ENCODE measurements at places on chromosomes 7 and 10.

DNA sequence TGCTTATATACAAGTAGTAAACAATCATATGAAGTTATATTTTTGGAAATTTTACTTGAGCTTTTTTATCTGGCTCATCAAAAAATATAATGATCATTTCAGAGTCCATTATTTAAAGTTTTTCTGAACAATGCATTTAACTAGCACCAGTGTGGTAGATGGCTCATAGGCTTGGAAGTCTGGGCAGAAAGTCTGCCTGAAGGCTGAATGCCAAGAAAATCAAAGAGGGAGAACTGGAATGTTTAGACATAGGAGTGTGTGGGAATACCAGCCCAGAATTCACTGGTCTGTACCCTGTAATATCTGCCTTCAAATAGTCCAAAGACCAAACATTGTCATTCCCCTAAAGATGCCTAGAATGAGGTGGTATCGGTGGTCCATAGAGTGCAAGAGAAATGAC is 40.3 kb upstream of the ANK3 start:
- DNase-seq: peak; percentile 73
- no peaks in the 10 kb centered on the region for H3K36me3 ChIP-seq
- H3K4me3 ChIP-seq: no peak overlapping the region

- no peak for DNase-seq
- H3K36me3 ChIP-seq: no peaks in the 10 kb centered on the region
- no peak overlapping the region for H3K27ac ChIP-seq
- no peak overlapping the region for H3K4me3 ChIP-seq
- H3K27me3 ChIP-seq: no peaks in the 10 kb centered on the region
- H3K4me1 ChIP-seq: no peaks in the 10 kb centered on the region
Observed at GRCh38 chr7:66237906-66238772, 33.0 kb downstream of the TPST1 start.

- H3K27ac ChIP-seq: no peak overlapping the region
- H3K4me3 ChIP-seq: no peak overlapping the region
- H3K27me3 ChIP-seq: peaks cover 13% of the 10 kb centered on the region
- no peaks in the 10 kb centered on the region for H3K4me1 ChIP-seq
- H3K36me3 ChIP-seq: no peaks in the 10 kb centered on the region
- DNase-seq: no peak
Observed at GRCh38 chr7:150945171-150945852, 32.8 kb downstream of the KCNH2 start.

DNA sequence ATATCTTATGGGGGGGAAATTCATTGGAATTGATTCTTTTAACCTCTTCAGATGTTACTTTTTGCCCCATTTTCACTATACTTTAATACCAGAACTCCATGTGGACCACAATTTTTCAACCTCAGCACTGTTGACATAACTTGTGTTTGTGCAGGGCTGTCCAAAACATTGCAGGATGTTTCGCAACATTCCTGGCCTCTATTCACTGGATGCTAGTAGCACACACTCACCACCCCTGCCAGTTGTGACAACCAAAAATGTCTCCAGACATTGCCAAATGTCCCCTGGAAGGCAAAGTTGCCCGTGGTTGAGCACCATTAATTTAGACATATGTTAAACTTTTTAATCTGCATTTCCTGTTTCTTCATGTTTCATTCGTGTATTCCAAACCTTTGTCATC is 234.7 kb downstream of the GFRA1 start:
- no peak overlapping the region for H3K27ac ChIP-seq
- no peak for DNase-seq
- no peaks in the 10 kb centered on the region for H3K36me3 ChIP-seq
- no peaks in the 10 kb centered on the region for H3K27me3 ChIP-seq
- no peak overlapping the region for H3K4me3 ChIP-seq

- H3K4me1 ChIP-seq: peaks cover 10% of the 10 kb centered on the region
- H3K27me3 ChIP-seq: no peaks in the 10 kb centered on the region
- DNase-seq: no peak
- H3K27ac ChIP-seq: no peak overlapping the region
Observed at GRCh38 chr7:27899601-27900000, 159.6 kb downstream of the TAX1BP1 start.

DNA sequence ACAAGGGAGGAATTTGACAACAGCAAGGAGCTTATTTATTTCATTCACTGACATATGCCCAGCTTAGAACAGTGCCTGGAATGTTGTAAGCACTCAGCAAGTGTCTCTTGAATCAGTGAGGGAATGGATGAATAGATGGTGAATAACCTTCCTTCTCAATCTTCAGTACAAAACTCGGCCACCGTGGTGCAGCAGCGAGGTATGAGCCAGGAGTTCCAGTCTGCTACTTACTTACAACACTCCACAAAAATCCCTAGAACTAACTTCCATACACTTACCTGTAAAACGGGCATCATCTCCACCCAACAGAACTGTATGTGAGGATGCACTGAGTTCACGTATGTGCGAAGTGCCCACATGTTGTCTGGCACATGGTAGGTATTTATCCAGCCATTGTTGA is 237.4 kb downstream of the WDR11 start:
- no peak for DNase-seq
- H3K27me3 ChIP-seq: no peaks in the 10 kb centered on the region
- no peak overlapping the region for H3K4me3 ChIP-seq
- H3K4me1 ChIP-seq: no peaks in the 10 kb centered on the region

DNA sequence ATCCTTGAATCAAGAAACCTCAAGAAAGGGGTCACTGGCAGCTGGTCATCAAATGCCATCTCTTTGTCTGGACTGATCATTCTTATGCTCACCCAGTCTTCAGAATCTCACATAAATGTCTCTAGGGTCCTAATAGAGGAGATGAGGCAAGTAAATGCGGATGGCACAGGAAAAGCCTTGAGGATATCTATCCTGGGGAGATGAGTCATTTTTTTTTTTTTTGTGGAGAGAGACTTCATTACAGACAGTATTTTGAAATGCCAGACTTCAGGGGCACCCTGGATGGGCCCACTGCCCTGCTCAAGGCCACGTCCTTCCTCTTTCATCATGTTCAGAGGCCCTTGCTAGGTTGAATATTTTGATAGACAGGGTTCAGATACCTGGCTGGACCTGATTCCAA is 19.5 kb upstream of the PLPP4 start:
- no peak overlapping the region for H3K4me3 ChIP-seq
- H3K4me1 ChIP-seq: no peaks in the 10 kb centered on the region
- no peaks in the 10 kb centered on the region for H3K36me3 ChIP-seq
- DNase-seq: no peak
- no peaks in the 10 kb centered on the region for H3K27me3 ChIP-seq

DNA sequence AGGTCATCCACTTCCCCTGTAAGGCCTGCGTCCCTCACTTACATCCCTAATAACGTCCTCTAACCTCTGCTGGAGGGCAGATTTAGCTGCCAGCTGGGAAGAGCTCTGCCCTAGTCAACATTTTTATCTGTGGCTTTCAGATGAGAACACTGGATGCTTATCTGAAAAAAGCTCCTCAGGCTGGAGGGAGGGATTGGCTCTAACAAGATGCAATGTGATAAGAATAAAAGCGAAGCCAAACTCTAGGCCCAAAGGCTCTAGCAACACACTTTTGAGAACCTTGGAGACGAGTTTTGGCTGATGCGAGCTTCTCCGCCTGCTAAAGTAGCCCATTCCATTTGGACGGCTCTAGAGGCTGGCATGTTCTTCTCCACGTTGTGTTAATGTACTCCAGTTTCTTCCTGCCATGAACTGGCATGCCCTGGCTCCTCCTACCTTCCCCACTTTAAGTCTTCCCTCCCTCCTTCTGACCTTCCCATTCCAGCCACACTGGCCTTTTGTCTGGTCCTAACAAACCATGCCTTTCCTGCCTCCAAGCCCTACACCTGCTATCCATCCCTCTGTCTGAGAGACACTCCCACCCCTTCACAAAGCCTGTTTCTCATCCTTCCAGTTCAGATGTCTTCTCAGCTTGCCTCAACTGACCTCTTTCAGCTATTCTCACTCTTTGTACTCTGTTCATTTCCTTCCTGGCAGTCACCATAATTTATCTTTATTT is 62.5 kb upstream of the ATRNL1 start:
- H3K27me3 ChIP-seq: no peaks in the 10 kb centered on the region
- H3K4me3 ChIP-seq: no peak overlapping the region
- no peaks in the 10 kb centered on the region for H3K36me3 ChIP-seq
- DNase-seq: no peak
- H3K27ac ChIP-seq: no peak overlapping the region
- no peaks in the 10 kb centered on the region for H3K4me1 ChIP-seq

DNA sequence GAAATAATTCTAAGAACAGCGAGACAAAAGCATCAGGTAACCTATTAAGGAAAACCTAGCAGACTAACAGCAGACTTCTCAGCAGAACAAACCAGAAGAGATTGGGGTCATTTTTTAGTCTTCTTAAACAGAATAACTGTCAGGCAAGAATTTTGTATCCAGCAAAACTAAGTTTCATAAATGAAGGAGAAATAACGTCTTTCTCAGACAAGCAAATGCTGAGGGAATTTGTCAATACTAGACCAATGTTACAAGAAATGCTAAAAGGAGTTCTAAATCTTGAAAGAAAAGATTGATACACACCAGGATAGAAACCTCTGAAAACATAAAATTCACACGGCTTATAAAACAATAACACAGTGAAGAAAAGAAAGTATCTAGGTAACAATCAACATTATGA is 22.6 kb downstream of the BICC1 start:
- H3K4me3 ChIP-seq: no peak overlapping the region
- H3K27me3 ChIP-seq: no peaks in the 10 kb centered on the region
- H3K4me1 ChIP-seq: no peaks in the 10 kb centered on the region

DNA sequence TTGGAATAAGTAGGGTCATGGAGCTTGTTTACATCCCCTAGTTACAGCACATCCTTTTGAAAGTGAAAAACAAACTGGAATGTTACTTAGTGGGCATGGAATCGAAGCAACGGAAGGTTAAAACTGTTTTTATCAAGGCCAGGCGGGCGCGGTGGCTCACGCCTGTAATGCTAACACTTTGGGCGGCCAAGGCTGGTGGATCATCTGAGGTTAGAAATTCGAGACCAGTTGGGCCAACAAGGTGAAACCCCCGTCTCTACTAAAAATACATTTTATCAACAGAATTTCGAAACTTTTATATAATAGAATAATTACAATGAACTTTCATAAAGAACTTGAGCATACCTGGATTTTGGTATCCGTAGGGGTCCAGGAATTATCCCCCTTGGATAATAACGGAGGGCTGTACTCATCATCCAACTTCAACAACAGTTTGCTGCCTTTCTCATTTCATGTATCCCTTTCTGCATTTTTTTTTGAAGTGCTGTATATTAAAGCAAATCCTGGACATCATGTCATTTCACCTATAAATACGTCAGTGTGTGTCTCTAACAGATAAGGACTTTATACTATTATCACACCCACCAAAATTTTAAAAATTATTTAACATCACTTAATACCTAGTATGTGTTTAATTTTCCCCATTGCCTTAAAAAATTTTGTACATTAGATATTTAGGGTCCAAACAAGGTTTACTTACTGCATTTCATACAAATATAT is 1.3 kb upstream of the TMED4 start:
- H3K4me1 ChIP-seq: peaks cover 8% of the 10 kb centered on the region
- no peaks in the 10 kb centered on the region for H3K27me3 ChIP-seq
- no peak overlapping the region for H3K27ac ChIP-seq

DNA sequence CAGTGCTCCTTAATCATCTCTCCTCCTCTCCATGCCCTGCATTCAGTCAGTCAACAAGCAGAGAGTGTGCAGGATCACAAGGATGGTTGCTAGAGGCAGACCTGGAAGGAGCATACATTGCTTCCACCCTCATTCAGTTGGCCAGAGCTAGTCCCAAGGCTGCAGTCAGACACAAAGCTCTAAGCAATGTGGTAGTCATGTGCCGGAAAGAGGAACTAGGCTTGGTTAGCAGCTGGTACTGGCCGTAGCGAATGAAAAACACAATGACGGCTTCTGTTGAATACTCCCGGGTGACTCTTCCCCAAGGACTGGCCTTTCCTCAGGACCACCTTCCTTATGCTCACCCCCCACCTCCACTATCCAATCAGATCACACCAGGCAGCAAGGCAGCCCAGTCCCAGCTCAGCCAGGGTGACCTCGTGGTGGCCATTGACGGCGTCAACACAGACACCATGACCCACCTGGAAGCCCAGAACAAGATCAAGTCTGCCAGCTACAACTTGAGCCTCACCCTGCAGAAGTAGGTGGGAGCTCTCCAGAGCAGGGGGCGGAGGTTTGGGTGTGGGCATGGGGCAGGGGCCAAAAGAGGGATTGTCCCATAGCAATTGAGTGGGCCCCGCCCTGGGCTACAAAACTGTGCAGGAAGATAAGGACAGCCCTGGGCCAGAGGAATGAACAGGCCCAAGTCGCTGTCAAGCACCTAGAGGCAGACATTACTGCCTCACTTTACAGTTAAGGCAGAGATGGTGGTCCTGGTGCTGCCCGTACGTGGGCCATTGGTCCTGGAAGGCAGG is 10.9 kb downstream of the LDB3 start:
- no peaks in the 10 kb centered on the region for H3K4me1 ChIP-seq
- no peaks in the 10 kb centered on the region for H3K36me3 ChIP-seq

DNA sequence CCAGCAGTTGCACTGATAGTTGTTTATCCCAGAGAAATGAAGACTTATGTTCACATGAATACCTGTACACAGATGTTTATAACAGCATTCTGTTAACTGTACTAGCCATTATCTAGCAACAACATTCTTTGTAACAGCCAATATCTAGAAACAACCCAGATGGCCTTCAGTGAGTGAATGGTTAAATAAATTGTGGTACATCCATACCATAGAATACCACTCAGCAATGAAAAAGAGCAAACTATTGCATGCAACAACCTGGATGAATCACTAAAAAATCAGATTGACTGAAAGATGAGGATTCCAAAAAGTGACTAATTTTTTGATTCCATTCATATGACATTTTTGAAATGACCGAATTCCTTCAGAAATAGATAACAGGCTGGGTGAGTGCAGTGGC is 360.3 kb downstream of the MALRD1 start:
- no peaks in the 10 kb centered on the region for H3K27me3 ChIP-seq
- no peaks in the 10 kb centered on the region for H3K4me1 ChIP-seq
- H3K27ac ChIP-seq: no peak overlapping the region
- no peak overlapping the region for H3K4me3 ChIP-seq
- DNase-seq: no peak

DNA sequence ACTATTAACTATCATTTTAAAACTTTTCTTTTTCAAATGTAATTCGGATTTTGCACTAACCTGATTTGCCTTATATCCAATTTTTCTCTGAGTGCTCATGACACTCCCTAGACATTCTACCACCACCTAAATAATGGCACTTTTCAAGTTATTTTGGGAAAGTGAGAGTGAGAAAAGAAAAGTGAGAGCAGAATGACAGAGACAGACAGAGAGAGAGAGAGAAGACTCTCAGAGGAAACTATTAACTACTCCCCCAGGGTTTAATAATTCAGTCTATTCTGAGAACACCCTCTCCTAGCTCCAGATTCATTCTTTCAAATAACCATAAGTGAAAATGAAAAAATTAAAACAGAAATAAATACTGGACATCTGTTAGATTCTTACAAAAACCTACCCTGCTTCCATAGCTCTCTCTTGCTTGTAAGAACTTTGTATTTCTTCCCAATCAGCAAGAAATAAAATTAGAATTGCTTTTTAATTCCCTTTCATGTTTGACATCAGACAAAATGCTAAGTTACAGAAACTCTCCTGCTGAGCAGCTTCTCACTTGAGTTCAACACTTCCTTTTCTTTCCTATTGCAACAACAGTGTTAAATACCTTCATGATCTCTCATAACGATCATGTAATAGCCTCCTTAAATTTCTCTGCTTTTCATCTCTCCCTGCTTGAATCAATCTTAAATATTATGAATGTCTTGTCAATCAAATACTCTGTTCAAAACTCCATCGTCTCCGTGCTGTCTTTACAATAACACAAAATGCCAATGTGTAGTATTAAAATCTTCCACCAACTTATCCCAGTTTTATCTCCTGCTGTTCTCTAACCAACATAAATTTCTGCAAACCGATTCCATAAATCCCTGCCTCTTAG is 191.7 kb downstream of the SEMA3E start:
- H3K4me3 ChIP-seq: no peak overlapping the region
- H3K36me3 ChIP-seq: no peaks in the 10 kb centered on the region
- no peaks in the 10 kb centered on the region for H3K27me3 ChIP-seq
- no peaks in the 10 kb centered on the region for H3K4me1 ChIP-seq
- no peak for DNase-seq
- H3K27ac ChIP-seq: no peak overlapping the region
